Effector memory CD4-positive, alpha-beta T cell (primary cell): ENCODE measurements at places on chromosomes 12 and 14.

DNA sequence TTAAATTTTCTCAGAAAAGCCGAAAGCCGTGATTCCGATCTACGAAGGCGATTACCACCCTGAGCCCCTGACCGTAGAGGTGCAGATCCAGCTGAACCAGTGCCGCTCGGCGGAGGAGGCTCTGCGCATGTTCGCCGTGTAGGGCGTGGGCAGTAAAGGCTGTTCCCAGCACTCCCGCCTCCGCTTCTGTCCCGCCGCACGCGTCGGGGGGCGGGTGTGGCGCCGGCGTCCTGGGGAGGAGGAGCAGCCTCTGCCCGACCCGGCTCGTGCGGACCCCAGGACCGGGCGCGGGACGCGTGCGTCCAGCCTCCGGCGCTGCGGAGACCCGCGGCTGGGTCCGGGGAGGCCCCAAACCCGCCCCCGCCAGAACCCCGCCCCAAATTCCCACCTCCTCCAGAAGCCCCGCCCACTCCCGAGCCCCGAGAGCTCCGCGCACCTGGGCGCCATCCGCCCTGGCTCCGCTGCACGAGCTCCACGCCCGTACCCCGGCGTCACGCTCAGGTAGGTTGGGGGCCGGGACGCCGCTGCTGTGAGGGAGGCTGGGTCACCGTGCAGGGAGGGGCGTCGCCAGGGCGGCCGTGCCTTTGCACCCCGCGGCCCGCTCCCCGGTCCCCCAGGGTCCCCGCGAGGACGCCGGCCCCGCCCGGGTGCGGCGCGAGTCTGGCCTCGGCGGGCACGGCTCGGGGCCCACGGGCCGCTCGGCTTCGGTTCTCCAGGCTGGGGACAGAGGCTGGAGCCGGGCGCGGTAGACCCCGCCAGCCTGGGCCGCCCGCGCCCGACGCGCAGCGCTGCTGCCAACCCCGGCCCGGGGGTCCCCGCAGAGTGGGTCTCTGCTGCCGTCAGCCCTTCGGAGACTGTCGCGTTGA is at the start of gene B3GNT4:
TSS of gene B3GNT4 (plus strand) at position 409 of the 866 bp plus-strand sequence. CDS start 910 bp downstream, outside the sequence.
- peak; percentile 52 for DNase-seq

DNA sequence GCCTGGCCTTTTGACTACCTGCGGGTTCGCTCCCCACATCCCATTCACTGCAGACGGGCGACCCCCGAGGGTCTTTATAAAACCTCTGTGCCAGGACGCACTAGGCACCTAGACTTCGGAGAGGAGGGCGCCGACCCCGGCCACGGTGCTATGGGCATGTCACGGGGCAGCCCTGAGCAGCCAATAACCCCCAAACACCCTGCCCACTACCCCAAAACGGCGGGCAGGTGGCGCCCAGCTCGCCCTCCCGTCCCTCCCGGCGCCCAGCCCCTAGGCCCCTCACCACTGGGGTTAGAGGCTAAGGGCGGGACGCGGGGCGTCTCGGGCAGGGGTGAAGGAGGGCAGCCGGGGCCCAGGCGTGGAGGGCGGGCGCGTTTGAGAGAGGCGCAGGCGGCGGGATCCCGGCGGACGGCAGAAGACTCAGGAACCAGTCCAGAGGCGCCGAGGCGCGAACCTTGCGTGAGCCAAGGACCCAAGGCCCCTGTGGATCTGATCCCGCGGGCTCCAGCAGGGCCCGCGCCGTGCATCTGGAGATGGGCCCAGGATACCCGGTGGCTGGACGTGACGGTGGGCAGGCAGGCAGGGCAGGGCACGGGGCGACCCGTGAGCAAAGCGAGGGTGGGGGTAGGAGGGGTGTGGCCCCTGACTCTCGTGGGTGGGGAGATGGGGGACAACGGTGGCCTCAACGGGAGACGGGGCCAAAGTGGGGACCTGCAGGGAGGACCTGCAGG is 11.1 kb downstream of the KRT85 start:
- DNase-seq = no peak

DNA sequence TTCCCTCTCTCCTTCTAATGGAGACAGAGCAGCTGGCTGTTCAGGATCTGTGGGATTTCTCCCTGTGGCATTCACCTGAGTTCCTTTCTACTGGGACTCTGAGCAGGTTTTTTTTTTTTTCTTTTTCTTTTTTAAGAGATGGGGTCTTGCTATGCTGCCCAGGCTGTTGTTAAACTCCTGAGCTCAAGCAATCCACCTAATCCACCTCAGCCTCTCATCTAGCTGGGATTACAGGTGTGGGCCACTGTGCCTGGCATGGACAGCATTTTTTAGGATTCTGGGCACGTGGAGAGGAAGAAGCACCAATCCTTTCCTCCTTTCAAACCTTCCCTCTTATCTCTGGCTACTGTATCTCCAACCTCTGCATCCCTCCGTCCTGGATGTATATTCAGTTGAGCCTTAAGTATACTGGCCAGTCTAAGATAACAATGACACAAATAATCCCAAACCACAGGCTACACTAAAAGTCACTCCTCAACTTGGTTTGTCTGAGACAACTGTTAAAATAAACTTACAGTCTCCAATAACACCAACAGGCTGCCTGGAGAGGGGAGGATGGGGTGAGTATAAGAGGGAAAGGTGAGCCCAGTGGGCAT is 16.4 kb upstream of the CELA1 start:
- no peak for DNase-seq

DNA sequence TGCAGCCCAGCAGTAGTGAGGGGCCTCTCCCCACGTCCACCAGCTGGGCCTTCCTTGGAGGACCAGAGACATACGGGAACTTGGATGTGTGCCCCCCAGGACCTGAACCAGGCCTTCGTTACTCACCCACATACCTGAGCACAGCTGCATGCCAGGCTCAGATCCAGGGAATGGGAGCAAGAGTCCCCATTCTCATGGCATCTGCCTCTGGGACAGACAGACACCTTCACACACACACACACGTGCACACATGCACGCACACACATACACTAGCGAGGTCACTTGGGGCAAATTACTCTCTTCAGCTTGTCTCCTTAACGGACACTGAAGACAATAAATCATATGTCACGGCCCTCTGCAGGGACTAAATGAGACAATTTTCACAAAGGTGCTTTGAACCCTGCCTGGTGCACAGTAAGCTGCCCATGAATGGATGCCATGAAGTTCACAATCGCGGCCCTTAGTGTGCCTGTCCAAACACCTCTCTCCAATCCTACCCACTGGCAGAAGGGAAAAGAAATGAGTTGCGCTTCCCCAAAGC is 5.7 kb downstream of the SCARB1 start:
- no peak for DNase-seq

- DNase-seq = no peak
These were observed 11.8 kb upstream of the MYBPC1 start for GRCh38 chr12:101582937-101583336.

GRCh38 chr14:74959596-74960180 is 4.3 kb upstream of the PGF start:
- DNase-seq = no peak
